ENCODE measurements at places on chromosomes 6 and 20.

GRCh38 chr20:3998998-3999397 is 16.4 kb downstream of the RNF24 start:
- no peak for DNase-seq

- DNase-seq = no peak
Observed at GRCh38 chr20:50843331-50844276, 48.7 kb downstream of the BCAS4 start.

DNA sequence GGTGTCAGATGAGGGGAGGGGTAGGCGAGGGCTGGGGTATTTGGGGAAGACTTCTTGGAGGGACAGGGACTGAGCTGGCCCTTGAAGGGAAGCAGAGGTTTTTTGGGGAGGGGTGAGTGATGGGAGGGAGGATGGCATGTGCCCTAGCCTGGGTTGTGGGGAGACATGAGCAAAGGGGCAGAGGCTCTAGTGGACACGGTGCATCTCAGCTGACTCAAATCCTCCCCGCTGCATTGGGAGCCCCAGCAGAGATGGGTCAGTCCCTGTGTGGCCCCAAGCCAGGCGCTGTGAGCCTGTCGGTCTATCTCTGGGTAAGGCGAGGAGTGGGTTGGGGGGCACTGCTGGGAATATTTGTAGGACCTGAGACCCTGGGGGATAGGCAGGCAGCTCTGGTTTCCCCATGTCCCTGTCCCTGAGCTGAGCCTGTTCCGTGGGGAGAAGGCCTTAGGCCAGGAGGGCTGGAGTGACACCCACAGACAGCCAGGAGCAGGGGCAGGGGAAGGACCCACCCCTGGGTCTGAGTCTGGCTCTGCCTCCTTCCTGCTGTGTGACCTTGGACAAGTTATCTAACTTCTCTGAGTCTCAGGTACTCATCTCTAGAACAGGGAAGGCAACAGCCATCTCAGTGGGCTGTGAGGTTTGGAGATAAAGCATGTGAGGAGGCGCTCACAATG is 36.0 kb downstream of the SPDEF start:
- DNase-seq = no peak

- no peak for DNase-seq
Observed at GRCh38 chr20:63433351-63433750, 39.1 kb downstream of the KCNQ2 start.
